Hematopoietic multipotent progenitor cell treated with erythropoietin and hydrocortisone succinate and interleukin-3 and kit ligand, for 17 days (in vitro differentiated cells): ENCODE measurements at places on chromosomes 16 and 17.

- DNase-seq = no peak
Observed at GRCh38 chr17:59666235-59666634, 41.0 kb downstream of the PTRH2 start.

DNA sequence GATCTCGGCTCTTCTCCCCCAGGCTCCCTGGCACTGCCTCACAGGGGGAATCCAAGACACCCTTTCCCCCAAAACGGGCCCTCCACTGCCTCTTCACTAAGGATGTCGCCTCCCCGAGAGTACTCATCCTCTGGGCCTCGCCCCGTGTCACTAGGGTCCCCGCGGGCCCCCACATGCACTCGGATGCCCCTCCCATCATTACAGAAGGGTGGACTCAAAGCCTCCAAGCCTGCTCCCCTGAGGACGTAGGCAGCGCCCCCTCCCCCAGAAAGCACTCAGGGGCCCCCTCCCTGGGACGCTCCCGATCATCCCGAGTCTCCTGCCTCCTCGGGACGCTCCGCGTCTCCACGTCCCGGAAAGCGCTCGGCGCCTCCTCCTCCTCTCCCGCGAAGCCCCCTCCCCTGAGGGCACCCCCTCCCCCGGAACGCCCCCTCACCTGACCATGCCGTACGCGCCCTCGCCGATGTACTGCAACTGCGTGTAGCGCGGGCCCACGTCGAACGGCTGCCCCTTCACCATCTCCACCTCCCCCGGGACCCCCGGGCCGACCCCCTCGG is 338 bp downstream of the MAPK3 start:
- no peak for DNase-seq

DNA sequence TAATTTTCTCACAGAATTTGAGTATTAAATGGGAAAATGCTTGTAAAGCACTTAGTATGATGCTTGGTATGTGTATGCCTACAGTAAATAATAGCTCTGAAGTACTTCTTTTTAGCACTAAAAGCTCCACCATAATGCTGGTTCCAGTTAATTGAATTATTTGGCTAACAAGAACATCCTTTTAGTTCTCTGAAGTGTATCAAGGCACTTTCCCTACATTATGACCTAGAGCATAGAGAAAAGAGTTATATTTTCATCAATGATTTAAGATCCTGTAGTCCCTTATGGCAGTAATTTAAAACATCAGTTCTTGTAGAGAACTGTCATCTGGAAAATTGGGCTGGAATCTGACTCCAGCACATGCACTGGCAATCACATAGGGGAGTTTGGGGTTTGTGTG is 21.9 kb upstream of the PHAF1 start:
- no peak for DNase-seq

DNA sequence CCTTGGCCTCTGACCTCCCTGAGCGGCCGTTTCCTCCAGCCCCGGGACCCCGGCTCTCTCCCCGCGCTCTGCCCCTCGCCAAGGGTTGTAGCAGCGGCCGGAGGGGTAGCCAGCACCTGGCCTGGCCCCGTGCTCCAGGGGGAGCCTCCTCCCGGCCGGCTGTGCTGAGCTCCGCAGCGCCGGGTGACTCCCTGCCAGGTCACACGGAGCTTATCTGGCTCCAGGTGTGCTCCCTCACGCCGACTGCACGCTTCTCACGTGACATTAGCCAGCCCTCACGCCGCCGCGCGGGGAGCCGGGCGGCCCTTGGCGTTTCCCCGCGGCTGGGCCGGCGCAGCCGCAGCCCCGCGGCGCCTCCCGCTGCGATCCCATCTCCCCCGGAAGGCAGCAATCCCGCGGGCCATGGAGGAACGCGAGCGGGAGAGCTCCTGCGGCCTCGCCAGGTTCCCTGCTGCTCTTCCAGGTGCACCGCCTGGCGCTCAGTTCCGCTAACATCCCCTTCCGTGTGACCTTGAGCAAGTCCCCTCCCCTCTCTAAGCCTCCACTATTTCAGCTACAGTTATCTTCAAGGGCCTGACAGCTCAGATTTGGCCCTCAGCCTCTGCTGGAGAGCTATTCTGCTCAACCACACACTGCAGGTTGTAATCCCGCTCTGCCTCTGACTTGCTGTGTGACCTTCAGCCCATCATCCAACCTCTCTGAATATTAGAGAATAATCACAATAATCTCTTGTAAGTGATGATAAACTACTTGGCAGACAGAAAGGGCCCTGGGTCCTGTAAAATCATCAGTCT is 3.4 kb downstream of the MYO18A start:
- DNase-seq = peak; percentile 72

DNA sequence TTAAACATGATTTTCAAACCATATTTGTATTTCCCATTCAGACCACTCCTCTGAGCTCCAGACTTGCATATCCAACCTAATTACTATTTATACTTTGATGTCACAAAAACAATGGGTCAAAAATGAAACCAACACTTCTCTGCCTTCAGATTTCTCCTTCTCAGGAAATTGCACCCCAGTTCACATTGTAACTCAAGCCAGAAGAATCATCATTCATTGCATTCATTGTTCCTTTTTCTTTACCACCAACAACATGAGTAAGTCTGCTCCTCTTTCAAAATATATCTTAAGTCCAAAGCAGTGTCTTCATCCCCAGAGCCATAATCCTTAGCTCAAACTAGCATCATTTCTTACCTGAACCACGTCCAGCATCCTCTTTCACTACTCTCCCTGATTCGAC is 2.6 kb upstream of the AKAP1 start:
- no peak for DNase-seq

DNA sequence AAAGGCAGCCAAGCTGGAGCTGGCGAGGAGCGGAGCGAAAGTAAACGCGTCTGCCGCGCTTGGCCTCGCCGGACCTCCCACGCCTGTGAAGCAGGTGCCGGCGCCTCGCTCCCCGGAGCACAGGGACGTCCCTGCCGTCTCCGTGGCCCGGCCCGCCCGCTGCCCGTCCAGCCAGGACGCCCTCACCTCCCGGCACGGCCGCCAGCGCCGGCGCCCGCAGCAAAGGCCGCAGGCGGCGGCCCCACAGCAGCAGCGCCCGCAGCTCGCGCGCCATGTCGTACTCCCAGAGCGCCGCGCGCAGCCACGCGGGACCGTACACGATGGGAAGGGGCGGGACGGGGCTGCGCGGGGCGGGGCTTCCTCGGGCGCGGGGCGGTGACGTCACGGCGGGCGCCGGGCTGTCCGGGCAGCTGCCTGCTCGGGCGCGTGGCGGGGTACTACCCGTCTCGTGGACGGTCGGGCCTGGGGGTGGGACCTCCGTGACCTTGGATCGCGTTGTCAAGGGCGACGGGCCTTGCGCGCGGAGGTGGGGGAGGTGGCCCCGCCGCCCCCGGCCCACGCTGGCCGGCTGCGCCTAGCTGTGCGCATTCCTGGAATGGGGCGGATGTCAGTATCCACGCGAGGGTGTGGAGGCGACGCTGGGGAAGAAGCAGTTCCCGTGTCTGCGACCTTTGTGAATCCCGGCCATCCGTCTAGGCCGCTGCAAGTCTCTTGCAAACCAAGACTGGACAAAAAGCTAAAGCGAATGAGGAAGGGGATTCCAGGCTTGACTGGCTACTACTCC is at the start of gene TRAP1:
TRAP1 (minus strand) TSS at position 290 of the 784 bp plus-strand sequence; CDS start at position 274, 16 bp downstream.
- peak; percentile 90 for DNase-seq

DNA sequence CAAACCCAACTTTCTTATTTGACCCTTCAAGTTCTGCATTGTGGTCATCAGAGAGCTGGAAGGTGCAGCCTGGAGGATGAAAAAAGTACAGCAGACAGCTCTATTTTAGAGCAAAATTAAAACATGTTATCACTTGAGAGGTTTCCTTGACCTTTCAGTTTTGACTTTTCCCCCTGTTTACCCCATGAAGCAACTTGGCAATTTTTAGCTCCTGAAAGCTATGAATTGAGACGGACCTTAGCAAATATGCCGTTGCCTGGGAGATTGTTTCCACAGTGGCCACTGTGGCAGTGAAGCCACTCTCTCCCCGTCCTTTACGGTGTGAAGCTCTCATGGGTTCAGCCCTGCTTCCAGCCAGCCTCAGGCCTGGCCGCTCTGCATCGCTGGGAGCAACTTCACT is 398.6 kb downstream of the CPPED1 start:
- DNase-seq = no peak

DNA sequence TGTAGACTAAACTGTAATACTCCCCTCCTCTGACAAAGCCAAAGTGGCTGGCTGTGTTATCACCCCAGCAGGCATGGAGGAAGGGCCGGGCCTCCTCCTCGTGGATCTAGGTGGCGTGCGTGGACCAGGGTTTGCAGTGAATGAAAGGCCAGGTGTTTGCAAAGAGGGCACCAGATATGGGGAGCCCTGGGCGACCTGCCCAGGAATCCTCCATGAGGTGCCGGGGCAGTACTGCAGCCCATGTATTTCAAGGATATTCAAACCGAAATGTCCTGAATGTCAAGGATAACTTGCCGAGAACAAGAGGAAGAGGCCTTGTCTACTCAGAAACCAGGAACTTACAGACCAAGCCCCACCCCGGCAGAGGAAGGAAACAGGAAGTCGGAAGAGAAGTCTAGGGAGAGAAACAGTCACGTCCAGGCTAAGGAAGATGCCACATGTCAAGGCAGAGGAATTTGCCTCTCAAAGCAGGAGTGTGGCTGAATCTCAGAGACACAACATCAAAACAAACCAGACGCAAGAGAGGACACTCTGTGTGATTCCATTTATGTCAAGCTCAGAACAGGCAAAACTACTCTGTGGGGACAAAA is 13.7 kb upstream of the OSGIN1 start:
- no peak for DNase-seq

GRCh38 chr17:78418326-78419026 is 40.0 kb downstream of the PGS1 start:
- no peak for DNase-seq

GRCh38 chr17:61593426-61593825 is 2.4 kb upstream of the NACA2 start:
- DNase-seq = no peak

DNA sequence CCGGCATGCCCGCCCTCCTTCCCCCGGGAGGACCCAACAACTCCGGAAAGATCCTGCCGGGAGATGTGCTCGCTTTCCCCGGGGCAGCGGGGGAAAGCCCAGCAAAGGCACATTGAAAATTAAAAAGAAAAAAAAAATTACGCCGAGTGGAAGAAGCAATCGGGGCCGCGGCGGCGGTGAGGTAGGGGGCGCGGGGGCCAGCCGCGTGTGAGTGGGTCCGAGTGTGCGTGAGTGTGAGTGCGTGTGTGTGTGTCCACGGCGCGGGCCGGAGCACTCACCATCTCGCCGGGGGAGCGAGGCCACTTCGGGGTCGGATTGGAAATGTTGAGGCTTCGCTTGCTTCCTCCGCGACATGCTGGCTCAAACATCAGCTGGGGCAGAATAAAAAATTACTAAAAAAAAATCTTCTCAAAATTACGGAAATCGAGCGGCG is at the start of gene SALL1:
SALL1 (minus strand) TSS at position 383 of the 433 bp plus-strand sequence; CDS start at position 354, 29 bp downstream.
- no peak for DNase-seq

DNA sequence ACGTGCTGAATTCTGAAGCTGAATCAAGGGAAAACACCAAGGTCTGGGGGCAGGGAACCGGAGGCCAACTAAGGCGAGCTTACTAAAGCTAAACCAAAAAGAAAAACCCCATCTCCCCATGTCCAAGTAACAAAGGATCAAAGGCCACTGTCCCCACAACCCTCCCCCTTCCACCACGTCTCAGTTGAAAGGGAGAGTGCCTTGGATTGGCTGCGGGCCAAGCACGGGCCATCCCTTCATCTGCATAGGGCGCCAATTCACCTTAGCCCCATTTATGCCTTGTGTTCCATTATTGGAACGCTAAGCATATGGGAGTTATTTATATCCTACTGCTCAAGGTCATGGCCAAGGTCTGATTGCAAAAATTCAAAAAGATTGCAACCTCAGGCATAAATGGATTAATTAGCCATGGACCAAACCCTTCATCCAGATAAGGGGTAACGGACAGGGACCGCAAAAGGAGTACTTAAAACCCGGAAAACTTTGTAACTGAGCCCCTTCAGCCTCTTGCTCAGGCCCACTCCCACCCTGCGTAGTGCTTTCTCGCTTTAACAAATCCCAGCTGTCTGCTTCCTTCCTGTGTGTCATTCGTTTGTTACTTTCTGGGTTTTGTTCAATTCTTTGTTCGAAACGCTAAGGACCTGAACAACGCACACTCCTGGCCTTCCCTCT is 740 bp upstream of the ATP6V0D1 start:
- no peak for DNase-seq

DNA sequence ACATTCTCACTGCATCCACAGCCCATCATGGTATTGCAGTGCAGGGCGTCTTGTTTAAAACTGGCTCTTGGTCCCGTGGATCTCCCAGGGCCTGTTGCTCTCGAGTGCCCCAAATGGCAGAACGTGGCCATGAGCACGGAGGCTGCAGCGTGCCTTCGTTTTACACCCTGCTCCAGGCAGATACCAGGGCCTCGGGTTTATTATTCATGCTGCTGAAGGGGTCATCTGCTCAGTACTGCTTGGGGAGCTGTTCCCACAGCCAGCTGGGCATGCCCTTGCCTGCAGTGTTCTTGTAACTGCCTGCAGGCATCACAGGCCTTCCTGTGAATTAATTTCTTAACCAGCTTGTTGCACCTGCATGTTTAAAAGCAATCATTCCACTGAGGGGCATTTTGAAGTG is 129.7 kb upstream of the CHMP6 start:
- DNase-seq = no peak

DNA sequence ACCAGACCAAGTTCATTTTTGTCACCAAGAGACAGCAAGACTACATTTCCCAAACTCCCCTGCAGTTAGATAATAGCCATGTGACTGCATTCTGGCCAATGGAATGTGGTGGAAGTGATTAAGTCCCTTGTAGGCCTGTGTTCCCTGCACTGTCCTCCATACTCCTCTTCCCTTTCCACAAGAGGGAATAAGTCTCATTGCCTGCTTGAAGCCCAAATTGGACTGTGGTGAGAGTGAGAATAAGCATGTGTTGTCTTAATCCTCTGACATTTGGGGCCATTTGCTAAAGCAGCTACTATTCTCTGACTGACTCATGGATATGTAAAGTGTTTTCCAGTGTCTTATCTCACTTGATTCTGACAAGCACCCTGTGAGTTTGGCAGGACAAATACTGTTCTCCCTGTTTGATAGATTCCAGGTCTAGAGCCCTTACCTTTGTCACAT is 20.7 kb downstream of the PIK3R6 start:
- no peak for DNase-seq

DNA sequence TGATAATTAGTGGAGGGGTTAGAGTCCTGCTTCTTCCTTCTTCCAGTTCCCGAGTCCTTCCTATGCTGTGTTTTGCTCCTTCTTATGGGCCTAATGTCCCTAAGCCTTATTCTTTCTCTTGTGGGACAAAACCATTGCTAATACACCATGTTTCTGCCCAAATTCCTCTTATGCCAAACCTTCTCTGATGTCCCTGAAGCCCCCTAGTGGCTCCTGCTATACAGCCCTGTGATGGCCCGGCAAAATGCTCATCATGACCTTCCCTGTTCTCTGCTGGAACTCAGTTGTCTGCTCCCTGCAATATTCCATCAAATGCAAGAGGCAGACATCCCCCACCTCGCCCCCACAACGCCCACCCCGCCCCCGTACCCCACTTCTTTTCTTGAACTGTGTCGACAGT is 171.6 kb downstream of the CDH11 start:
- no peak for DNase-seq

- no peak for DNase-seq
Observed at GRCh38 chr16:63239065-63239570, 1202.9 kb upstream of the CDH8 start.
